ENCODE measurements at places on chromosomes 16 and 17. TPM values are rescaled to one million over a fixed set of nuclear protein-coding genes. Genes with fewer than 3 reads are reported as not detected.

SSTR5 gene
- total RNA-seq = not detected

MYH2 gene
- total RNA-seq = not detected

LGALS9C gene
- not detected for total RNA-seq

CNTD1 gene
- total RNA-seq = 0.04 TPM

MFSD6L gene
- total RNA-seq = not detected

TP53TG3B gene
- total RNA-seq = not detected

KRT31 gene
- total RNA-seq = not detected

DNA sequence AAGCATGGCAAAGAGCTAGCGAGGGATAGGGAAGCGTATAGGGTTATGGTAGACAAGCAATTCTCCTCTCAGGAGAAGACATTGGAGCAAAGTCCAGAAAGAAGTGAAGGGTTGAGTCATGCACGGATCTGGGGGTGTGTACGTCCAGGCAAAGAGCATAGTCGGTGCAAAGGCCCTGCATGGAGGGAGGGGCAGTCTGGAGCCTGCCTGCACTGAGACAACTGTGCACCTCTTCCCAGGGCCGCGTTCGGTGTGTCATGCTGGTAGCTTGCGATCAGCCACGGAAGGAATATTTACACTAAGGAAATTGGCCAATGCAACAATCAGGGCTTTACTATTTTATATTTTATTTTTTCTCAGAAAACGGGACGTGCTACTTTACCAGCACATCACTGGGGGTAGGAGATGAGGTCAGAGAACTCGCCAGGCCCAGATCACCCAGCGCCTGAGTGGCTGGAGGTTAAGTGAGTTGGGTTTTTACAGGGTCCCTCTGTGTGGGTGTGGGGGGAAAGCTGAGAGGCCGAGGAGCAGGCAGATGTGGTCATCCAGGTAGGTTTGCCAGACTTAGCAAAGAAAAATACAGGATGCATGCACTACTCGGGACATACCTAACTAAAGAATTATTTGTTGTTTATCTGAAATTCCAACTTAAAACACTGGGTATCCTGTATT is 6.7 kb upstream of the B9D1 start:
- no peak for DNase-seq

GRCh38 chr17:82957961-82958561 is 118.2 kb upstream of the ZNF750 start:
- DNase-seq = no peak

DNA sequence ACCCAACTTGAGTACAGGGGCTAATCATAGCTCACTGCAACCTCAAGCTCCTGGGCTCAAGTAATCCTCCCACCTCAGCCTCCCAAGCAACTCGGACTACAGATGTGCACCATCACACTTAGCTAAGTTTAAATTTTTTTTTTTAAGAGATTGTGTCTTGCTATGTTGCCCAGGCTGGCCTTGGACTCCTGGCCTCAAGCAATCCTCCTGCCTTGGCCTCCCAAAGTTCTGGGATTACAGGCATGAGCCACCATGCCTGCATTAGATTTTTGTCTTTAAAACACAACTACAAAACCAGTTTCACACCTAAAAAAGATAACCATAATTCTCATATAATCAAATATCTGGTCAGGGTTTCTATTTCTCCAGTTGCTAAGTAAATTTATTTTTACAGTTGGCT is 147.1 kb downstream of the CHD9 start:
- DNase-seq = no peak

DNA sequence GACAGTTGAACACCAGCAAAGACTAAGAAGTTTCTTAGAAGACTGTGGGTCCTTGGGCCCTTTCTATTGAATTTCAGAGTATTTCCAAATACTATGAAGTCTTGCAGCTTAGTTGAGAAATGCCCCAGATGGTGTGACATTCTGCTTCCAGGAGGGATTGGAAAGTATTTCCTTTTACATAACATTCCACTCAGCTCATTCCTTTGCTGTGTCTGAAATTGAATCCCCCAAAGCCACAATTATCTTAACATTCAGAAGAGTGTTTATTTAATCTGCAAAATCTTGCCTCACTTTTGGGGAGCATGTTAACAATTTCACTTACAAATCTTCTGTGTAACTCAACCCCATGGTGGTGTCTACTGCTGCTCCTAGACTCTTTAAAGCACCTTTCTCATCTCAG is 307.7 kb downstream of the WWOX start:
- DNase-seq = no peak

- no peak for DNase-seq
Observed at GRCh38 chr17:41734139-41734948, at the start of gene HAP1. TSS of gene HAP1 (minus strand) at chr17:41734643. CDS start at chr17:41734634, 9 bp downstream.

DNA sequence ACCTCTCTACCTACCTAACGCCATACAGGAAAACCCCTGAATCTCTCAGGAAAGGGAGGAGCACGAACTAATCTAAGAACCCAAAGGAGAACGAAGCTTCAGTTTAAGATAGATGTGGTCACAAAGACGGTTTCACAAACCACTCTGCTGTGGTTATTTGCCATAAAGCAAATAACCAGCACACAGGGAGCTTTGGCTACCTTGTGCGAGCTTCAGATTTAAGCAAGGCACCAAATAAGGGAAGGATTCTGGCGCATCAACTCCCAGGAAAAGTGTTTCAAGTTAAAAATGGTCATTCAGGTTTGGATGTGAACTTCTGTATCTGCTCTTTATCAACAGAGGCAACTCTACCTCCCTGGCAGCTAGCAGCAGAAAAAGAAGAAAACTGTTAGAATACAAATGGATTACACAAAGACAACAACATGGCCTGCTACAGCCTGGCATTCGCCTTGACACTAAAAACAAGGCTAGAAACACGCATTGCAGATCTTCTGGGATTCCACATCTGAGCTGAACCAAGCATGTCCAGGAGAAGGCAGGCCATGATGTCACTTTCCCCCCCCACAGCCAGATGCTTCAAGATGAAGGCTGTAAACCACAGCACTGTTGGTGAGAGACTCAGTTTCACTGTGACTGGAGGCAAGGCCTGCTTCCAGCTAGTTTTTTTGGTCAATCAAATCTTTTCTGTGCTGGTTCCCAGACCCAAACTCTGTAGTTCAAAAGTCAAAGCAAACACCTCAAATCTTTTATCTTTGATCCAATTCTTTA is 43.6 kb downstream of the SMG6 start:
- no peak for DNase-seq

DNA sequence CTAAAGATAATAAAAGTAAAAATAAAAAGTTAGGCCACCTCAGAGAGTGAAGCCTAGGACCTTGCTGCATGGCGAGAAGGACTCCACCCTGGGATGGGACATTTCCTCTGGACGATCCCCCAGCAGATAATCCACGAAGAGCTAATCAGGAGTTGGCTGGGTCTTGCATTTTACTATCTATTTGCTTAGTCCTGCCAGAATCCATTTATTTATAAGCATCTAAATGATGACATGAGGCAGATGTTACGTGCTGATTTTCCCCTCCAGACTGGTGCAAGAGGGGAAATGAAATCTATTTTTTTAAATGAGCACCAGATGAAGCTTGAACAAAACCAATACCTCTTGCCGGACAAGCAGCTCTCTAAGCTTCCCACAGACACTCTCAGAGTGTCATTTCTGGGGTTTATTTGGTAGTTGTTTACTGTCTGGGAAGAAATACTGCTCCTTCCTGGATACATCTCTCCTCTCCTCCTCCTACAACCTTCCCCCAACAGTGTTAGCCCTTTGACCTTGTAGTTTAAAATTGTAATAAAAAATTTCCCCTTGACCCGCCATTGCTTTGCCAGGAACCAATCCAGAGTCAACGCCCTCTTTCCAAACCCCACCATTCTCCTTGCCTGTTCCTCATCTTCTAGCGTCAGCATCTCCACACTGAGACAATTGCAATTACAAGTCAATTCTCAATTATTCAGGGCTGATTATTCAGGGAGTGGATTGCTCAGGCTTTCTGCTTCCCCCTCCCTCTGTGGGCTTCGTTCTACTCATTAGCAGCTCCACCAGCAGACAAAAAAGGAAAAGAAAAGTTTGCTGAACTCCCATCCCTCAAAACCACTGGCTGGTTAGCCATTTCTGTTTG is 63.0 kb downstream of the GSG1L start:
- DNase-seq = no peak

- no peak for DNase-seq
Observed at GRCh38 chr17:21292867-21293830, 8.6 kb downstream of the MAP2K3 start.

DNA sequence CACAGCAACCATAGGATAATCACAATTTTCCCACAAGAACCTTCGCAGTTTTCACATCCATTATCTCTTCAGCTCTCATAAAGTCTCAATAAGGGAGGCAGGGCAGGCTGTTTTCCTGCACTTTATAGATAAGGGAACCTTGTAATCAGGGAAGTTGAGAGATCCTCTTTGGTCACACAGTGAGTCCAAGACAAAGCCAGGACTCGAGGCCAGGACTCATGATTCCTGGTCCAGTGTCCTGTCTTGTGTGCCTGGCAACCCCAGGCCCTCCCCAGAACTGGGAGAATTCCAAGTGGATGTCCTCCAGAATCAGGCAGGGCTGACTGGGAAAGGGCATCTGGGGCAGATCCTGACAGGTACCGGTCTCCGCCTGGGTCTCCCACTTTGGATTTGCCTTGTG is 23.1 kb upstream of the PHF12 start:
- DNase-seq = no peak

GRCh38 chr16:51458356-51459140 is 307.5 kb upstream of the SALL1 start:
- no peak for DNase-seq

DNA sequence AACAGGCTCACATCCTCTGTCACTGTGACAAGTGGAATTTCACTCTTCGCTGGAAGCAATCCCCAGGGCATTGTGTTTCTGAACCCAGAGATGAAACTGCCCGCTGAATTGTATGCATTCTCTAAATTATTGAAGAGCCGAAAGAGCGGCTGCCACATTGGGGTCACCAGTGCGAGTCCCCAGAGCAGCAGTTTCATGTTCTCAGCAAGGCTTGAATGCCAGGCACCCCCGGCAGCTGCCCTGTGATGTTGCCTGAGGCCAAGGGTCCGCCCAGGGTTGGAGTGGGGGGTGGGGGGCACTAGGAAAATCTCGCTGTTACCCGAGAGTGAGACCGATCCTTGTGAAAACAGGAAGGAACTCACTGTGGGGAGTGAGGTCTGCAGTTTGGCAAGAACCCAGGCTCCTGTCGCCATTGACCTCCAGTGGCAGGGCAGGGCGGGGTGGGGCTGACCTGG is 20.7 kb upstream of the BCAR1 start:
- no peak for DNase-seq

DNA sequence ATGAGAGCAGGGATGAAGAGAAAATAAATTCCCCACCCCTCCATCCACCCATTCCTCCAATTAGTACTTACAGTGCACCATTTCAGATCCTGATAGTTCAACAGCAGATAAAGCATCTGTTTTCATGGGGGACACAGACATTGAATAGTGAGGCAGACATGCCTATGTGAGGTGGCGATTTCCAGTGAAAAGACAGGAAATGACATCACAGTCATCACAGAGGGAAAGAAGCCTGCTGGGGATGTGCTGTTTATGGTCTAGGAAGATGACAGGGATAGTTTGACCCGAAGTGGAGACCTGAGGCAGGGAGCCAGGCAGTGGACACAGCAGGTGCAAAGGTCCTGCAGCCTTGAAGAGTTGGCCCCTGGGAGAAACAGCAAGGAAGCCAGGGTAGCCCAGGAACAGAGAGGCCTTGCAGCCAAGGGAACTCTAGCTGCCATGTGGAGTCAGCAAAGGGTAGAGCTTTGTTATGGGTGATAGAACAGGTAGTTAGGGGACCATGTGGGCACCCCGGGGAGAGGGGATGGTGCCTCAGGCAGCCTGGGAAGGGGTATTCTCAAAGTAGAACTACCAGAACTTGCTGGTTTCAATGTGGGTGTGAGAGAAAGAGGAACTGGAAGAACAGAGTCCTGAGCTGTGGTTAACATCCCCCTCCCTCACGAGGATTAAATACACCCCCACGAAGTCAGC is 256.6 kb downstream of the CPPED1 start:
- no peak for DNase-seq

DNA sequence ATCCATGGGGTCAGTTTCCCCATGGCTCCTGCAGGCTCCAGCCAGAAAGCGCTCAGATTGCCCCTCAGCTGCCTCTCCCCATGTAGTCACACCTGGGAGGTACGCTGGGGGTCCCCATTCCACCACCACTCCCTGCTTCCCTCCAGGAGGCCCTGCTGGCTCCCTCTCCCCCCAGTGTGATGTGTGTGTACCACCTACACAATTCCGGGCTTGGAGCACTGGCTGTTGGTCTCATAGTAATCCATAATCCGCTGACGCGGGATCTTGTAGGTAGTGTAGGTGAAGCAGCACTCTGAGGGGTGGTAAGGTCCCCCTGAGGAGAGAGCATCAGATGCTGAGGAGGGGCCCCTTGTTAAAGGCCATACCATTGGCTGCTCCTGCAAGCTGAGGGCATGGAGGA is 2.4 kb downstream of the CCL14 start:
- no peak for DNase-seq

- DNase-seq = no peak
Observed at GRCh38 chr16:35713762-35714650, 2254.6 kb downstream of the TP53TG3F start.

DNA sequence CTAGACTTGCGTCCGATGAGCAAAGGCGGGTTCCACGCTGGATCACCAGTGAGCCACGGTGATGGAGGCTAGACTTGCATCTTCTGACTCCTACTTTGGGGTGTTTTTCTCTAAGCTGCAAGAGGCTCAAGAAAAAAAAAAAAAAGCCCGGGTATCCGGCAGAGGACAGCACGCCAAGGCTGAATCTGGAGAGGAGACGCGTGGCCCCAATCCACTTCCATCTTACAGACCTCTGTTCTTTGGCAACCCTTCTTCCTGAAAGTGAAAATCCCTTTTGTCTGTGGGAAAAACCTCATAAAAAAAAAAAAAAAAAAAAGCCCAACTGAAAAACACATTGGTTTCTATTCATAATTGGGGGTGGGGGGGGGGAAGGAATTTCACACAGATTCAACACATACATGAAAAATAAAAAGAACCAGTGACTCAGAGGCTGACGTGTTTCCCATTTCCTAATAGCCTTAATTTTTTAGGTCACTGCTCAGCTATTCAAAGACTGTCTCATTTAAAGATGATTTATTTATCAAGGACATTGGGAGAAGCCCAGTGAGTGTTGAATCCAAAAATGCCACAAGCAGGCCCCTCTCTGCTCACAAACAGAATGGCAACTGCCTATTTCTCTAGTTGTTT is 258.3 kb downstream of the FOXL1 start:
- peak; percentile 72 for DNase-seq

- no peak for DNase-seq
Observed at GRCh38 chr17:52751051-52751450, 592.5 kb upstream of the CA10 start.

- DNase-seq = no peak
Observed at GRCh38 chr17:75570034-75570676, 17.4 kb upstream of the MYO15B start.

DNA sequence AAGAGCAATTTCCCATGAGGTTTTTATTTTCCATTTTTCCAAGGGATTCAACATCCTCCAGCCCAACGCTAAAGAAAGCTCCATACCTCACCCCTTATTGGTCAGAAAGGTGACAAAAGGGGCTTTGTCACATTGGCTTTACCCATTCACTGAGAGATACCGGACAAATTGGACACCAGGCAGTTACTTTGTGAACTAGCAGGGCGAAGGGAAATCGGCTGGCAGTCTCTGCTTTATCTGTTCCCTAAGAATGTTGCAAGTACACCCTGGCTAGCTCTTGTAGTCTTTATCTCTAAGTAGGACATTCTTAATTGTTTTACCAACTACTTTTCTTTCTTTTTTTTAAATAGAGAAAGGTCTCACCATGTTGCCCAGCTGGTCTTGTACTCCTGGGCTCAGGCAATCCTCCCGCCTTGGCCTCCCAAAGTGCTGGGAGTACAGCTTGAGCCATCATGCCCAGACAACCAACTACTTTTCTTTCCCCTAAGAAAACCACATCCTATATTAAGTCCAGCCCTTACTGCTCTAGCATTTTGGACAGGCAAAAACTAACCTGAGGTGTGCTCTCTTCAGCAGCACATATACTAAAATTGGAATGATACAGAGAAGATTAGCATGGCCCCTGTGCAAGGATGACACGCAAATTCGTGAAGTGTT is 16.8 kb downstream of the PRPSAP1 start:
- DNase-seq = no peak

Data from pulmonary artery endothelial cell (primary cell).